Liver (tissue), 10 donors: ENCODE measurements at places on chromosomes 7 and 10. TPM values are rescaled to one million over a fixed set of nuclear protein-coding genes. Genes with fewer than 3 reads are reported as not detected.

DNA sequence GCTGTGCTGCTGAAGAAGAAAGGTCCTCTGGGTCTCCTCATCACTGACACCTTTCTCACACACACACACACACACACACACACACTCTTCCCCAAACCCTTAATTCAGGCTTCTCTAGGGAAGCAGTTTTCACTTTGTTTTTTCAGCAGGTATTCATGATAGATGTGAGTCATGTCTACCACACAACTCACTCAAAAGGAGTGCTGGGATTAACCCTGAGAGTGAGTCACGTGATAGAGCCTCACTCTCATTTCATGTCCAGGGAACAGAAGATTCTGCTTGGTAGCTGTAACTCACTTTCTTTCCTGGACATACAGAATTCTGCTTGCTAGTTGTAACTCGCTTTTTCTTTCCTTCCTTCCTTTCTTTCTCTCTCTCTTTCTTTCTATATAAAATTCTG is 45.4 kb downstream of the VIM start:
- no peak overlapping the region for H3K27ac ChIP-seq
- H3K4me1 ChIP-seq, result no peaks in the 10 kb centered on the region
- no peak overlapping the region for H3K4me3 ChIP-seq
- DNase-seq, result no peak

DNA sequence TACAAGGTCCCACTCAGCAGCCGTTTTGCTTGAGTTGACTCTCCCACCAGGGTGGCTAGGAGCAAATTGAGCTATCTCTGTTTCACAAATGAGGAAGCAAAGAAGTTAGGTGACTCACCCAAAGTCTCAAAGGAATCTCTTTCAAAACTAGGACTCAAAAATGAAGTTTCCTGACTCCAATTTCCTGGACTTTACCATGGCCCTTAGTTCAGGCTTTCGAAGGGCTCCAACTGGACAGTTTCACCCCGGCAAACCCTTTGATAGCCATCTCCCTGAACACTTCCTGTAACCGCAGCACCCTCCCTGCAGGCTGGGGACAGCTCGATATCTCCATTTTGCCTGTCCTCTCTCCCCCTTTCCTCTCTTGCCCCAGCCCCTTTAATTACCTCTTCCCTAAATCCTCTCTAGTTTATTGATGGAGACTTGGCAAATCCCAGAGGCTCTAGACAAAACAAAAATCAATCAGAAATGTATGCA is 4.7 kb upstream of the AFAP1L2 start:
- DNase-seq, result no peak
- H3K36me3 ChIP-seq, result no peaks in the 10 kb centered on the region

- H3K27me3 ChIP-seq, result no peaks in the 10 kb centered on the region
- no peaks in the 10 kb centered on the region for H3K4me1 ChIP-seq
- no peak overlapping the region for H3K27ac ChIP-seq
- no peak overlapping the region for H3K4me3 ChIP-seq
Observed at GRCh38 chr7:82548141-82548688, 104.6 kb upstream of the CACNA2D1 start.

DNA sequence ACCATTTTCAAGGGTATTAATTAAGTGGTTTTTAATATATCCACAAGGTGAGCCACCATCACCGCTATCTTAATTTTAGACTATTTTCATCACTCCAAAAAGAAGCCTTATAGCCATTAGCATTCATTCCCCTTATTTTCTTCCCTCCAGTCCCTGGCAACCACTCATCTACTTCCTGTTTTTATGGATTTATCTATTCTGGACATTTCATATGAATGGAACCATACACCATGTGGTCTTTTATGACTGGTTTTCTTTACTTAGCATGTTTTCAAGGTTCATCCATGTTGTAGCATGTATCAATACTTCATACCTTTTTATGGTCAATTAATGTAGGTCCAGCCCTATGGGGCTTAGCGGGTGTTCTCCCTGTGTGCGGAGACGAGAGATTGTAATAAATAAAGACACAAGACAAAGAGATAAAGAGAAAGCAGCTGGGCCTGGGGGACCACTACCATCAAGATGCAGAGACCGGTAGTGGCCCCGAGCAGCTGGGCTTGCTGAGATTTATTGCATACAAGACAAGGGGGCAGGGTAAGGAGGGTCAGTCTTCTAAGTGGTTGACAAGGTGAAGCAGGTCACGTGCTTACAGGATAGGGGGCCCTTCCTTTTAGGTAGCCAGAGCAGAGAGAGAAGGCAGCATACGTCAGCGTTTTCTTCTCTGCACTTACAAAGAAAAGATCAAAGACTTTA is 14.6 kb downstream of the WBP1L start:
- H3K4me1 ChIP-seq, result peaks cover 12% of the 10 kb centered on the region
- no peaks in the 10 kb centered on the region for H3K27me3 ChIP-seq
- peak overlapping the region; percentile 12 for H3K27ac ChIP-seq
- no peak overlapping the region for H3K4me3 ChIP-seq
- no peaks in the 10 kb centered on the region for H3K36me3 ChIP-seq
- no peak for DNase-seq

- no peak overlapping the region for H3K4me3 ChIP-seq
- no peaks in the 10 kb centered on the region for H3K4me1 ChIP-seq
- H3K36me3 ChIP-seq, result no peaks in the 10 kb centered on the region
- no peak overlapping the region for H3K27ac ChIP-seq
- H3K27me3 ChIP-seq, result no peaks in the 10 kb centered on the region
Observed at GRCh38 chr10:70555371-70555770, 47.2 kb downstream of the PRF1 start.

The ARHGEF35 gene
- total RNA-seq, result 3.6 TPM

GRCh38 chr10:71927776-71928592 is 36.2 kb upstream of the CHST3 start:
- H3K27me3 ChIP-seq, result no peaks in the 10 kb centered on the region
- no peak overlapping the region for H3K27ac ChIP-seq
- H3K4me1 ChIP-seq, result no peaks in the 10 kb centered on the region
- H3K4me3 ChIP-seq, result no peak overlapping the region
- no peak for DNase-seq

DNA sequence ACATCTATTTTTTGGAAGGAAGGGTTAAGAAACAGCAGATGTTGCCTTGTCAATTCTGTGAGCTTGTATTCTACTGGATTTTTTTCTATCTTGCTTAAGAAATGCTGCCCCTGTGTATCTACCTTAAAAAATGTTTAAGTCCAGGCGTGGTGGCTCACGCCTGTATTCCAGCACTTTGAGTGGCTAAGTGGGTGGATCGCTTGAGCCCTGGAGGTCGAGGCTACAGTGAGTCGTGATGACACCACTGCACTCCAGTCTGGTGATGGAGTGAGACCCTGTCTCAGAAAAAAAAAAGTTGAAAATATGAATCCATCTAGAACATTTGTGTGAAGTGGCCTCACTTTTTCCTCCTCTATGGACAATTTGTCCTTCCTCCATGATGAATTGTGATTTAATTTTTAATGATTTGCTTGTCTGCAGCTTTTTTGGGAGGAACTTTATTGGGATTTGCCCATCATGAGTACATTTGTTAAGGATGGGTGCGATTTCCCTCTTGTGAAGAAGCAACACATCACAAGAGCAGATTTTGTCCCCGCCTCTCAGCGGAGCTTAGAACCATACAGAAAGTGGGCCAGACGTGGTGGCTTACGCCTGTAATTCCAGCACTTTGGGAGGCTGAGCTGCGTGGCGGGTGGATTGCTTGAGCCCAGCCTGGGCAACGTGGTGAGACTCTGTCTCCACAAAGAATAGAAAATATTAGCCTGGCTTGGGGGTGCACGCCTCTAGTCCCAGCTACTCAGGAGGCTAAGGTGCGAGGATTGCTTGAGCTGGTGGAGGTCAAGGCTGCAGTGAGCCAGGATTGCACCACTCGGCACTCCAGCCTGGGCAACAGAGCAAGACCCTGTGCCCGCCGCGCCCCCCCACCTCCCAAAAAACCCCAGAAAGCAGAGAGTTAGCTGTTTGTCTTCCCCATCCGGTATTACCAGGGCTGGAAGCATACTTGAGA is 57.7 kb downstream of the DNAJB6 start:
- no peaks in the 10 kb centered on the region for H3K27me3 ChIP-seq
- no peak overlapping the region for H3K27ac ChIP-seq
